ENCODE measurements at places on chromosomes 6 and 20. TPM values are rescaled to one million over a fixed set of nuclear protein-coding genes. Genes with fewer than 3 reads are reported as not detected.

The FAM83B gene
- total RNA-seq, result not detected

The VNN1 gene
- total RNA-seq, result not detected

The GRM1 gene
- not detected for total RNA-seq

The TRAPPC3L gene
- not detected for total RNA-seq

The ABHD16A gene
- total RNA-seq, result 48.9 TPM

The GTF2H4 gene
- 46.9 TPM for total RNA-seq

The BEND3 gene
- total RNA-seq, result 3.2 TPM

The SCRT2 gene
- total RNA-seq, result not detected

The EYS gene
- total RNA-seq, result not detected

The FAM209B gene
- 1.3 TPM for total RNA-seq

- H3K4me1 ChIP-seq, result no peaks in the 10 kb centered on the region
- peaks cover 19% of the 10 kb centered on the region for H3K27me3 ChIP-seq
- H3K27ac ChIP-seq, result no peak overlapping the region
- no peak for DNase-seq
- no peaks in the 10 kb centered on the region for H3K36me3 ChIP-seq
Observed at GRCh38 chr6:136983687-136984086, 61.1 kb downstream of the IL20RA start.

DNA sequence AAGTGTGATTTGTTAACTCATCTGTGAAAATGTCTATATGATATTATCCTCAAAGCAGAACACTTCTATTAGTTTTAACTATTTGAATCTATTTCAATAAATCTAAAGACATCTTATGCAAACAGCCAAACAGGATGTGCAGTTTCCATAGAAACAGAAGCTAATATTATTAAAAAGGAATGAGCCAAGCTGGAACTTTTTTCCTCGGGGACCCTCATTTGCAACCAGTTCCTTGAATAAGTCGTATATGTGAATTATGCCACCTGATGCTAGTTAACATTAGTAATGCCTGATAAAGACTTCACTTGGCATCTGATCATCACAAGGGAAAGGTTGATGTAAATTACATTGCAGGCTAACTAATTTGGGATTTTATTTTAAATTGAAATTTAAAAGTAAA lies 216.9 kb upstream of the SMLR1 start:
- no peak overlapping the region for H3K4me3 ChIP-seq
- no peak for DNase-seq
- H3K27me3 ChIP-seq, result peaks cover 5% of the 10 kb centered on the region
- no peak overlapping the region for H3K27ac ChIP-seq

GRCh38 chr6:13539572-13539971 lies 34.8 kb upstream of the SIRT5 start:
- DNase-seq, result no peak
- H3K27ac ChIP-seq, result no peak overlapping the region

DNA sequence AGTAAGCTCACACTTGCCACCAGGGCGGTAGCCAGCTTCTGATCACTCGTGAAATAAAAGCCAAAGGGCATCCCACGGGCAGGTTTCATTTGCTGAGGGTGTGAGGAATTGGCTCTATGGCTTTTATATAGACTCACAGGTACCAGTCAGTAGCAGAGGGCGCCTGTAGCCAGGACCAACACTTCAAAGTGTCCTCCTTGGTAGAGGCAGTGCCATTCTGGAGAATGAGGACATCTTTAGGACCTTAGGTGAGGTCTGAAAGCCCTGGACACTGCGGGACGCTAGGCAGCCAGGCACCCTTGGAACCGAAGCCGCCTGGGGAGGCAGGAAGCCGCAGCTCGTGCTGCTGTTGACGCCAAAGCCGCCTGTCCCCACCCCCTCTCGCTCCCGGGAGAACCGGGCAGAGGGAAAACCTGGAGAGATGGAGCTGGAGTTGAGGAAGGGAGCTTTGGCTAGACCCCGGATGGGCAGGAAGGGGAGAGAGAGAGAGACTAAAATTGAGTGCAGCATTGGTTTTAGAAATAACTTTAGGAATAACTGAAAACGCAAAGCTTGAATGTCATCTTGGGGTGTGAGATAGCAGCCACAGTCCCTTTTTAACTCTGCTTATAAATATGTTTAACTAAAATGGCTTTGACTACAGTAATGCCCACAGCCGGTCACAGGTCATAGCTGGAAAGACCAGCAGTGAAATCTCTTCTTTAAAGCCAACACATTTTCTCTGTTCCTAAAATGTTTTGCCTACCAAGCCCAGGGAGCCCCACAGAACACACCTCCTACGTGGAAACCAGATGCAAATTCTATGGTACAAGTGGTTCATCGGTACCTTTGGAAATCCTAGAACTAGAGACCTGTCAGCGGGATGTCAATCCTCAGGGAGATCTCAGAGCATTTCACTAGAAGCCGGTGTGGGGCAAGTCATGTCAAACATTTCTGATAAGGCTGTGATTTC lies 128.5 kb upstream of the CDYL start:
- H3K4me1 ChIP-seq, result peaks cover 10% of the 10 kb centered on the region
- H3K27me3 ChIP-seq, result peaks cover 41% of the 10 kb centered on the region
- H3K36me3 ChIP-seq, result no peaks in the 10 kb centered on the region
- no peak overlapping the region for H3K27ac ChIP-seq
- peak; percentile 17 for DNase-seq

DNA sequence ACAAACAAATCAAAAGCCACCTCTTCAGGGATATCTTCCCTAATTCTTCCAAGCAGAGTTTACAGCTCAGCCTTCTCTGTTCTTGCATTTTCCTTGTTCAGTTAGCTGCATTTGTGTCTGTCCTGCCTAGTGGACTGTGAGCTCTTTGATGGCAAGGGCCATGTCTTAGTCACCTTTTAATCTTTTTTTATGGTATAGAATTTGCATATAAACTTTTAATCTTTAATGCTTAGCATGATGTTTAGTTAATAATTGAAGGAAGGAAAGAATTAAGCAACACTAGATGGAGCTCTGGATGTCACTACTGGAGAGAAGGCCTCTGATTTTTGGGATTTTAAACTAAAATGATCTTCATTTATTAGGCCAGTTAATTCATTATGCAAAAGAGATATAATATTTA lies 12.1 kb downstream of the PPP2R5D start:
- H3K4me3 ChIP-seq, result no peak overlapping the region
- H3K36me3 ChIP-seq, result no peaks in the 10 kb centered on the region
- H3K27me3 ChIP-seq, result no peaks in the 10 kb centered on the region
- no peak overlapping the region for H3K27ac ChIP-seq
- DNase-seq, result no peak

GRCh38 chr6:109379711-109380110 lies 2.6 kb downstream of the CD164 start:
- no peaks in the 10 kb centered on the region for H3K27me3 ChIP-seq
- peak overlapping the region; percentile 92 for H3K4me3 ChIP-seq
- H3K4me1 ChIP-seq, result peaks cover 74% of the 10 kb centered on the region
- H3K36me3 ChIP-seq, result peaks cover 21% of the 10 kb centered on the region
- DNase-seq, result no peak

GRCh38 chr6:133553652-133554051 lies 312.5 kb downstream of the EYA4 start:
- H3K4me1 ChIP-seq, result no peaks in the 10 kb centered on the region
- no peaks in the 10 kb centered on the region for H3K36me3 ChIP-seq
- no peak overlapping the region for H3K27ac ChIP-seq
- H3K4me3 ChIP-seq, result no peak overlapping the region
- DNase-seq, result peak; percentile 31

- no peak overlapping the region for H3K4me3 ChIP-seq
- DNase-seq, result no peak
- no peak overlapping the region for H3K27ac ChIP-seq
- no peaks in the 10 kb centered on the region for H3K36me3 ChIP-seq
Observed at GRCh38 chr6:38775870-38776269, 60.8 kb downstream of the DNAH8 start.

DNA sequence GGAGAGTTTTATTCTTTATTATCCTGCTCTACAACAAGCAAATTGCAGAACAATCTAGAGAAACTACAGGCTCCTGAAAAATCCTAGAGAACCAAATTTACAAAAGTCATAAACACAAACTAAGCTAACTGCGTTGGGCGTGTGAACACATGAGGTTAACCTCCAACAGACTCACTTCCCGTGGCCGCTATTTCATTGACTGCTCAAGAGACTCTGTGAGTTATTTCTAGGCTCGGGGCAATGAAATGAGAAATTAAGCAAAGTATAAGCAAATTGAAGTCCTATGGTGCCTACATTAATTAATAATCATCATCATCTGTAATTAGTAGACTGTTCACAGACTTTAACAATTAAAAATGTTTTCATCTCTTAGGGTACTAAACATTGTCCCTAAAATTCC lies 100.0 kb downstream of the MBOAT1 start:
- H3K4me3 ChIP-seq, result no peak overlapping the region
- no peak for DNase-seq
- H3K4me1 ChIP-seq, result no peaks in the 10 kb centered on the region
- H3K27ac ChIP-seq, result no peak overlapping the region
- no peaks in the 10 kb centered on the region for H3K36me3 ChIP-seq

DNA sequence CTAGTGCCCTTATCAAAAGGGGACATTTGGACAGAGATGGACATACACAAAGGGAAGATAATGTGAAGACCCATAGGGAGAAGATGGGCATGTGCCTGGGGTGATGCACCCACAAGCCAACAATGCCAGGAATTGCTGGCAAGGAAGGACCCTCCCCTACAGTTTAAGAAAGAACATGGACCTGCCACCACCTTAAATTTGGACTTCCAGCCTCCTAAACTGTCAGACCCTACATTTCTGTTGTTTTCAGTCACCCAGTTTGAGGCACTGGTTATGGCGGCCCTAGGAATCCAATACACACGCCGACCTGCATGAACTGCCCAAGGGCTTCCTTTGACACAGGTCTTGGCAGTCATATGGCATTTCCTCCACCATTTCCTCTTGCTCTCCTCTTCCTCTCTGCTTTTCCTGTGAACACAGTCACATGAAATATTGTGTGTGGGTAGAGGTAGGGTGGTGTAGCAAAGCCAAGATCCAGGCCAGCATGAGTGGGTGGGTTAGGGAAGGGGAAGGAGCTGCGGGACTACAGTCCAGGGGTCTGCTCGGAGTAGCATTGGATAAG lies 115.6 kb downstream of the ZDHHC14 start:
- H3K27me3 ChIP-seq, result peaks cover 9% of the 10 kb centered on the region
- peaks cover 38% of the 10 kb centered on the region for H3K4me1 ChIP-seq
- no peak overlapping the region for H3K27ac ChIP-seq
- H3K4me3 ChIP-seq, result no peak overlapping the region
